Gastrocnemius medialis (tissue), 4 donors: ENCODE measurements at places on chromosomes 7 and 10. TPM values are rescaled to one million over a fixed set of nuclear protein-coding genes. Genes with fewer than 3 reads are reported as not detected.

DNA sequence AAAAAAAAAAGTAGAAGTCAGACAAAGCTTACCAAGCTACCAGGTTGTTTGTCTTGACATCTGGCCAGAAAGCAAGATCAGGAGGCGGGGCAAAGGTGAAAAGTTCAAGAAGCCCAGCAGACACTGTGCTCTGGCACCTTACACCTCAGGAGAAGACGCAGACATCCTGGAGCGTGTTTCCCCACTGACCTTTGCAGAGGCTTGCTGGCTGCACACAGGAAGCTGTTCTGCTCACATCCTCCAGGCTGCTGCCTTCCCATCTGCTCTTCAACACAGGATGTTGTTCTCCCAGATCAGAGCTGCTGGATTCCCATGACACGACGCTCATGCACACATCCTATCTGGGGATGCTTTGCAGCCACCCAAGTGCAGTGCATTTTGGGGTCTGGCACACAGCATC lies 174.4 kb upstream of the KIAA1217 start:
- no peak for DNase-seq

Gene PNLIPRP1
- not detected for total RNA-seq

Gene TRIM24
- 26.5 TPM for total RNA-seq

- DNase-seq = no peak
Observed at GRCh38 chr10:60456053-60456452, 66.4 kb upstream of the ANK3 start.

GRCh38 chr7:131300572-131301466 lies 26.9 kb upstream of the MKLN1 start:
- no peak for DNase-seq

Gene EBLN1
- total RNA-seq = not detected

Gene TCAF2
- total RNA-seq = 2.9 TPM

GRCh38 chr10:78179886-78180705 lies 146.4 kb downstream of the RPS24 start:
- no peak for DNase-seq

Gene BTBD16
- total RNA-seq = not detected

DNA sequence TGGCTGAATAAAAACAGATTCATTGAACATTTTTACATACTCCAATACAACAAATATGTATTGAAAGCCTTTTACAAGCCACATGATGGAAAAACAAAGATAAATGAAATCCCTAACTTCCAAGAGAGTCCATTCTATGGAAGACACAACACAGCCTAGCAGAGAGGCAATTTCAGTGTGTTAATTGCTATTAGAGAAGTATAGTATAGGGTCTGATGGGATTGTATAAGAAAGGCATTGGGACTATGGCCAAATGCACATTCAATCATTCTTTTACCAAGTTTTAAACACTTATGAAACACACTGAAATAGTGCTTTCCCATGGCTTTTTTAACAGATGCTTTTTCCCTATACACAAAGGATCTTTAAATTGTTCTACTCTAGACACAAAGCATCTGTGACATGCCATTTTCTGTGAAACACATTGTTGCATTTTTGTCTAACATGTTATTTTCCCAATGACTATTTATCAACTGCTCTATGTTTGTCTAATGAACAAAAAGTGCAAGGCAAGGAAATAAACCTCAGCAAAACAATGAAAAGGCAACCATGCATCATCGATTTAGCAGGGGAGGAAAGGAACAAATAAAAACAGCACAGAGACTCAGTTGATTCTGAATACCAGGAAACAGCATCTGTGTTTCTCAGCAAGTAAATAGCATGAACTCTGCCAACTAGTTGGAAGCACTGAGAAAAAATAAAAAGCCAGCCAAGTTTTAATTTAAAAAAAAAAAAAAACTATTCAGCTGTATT lies 42.4 kb upstream of the PHYHIPL start:
- DNase-seq = no peak

- no peak for DNase-seq
Observed at GRCh38 chr10:5364890-5365338, at the start of gene UCN3. UCN3 (plus strand) TSS chr10:5364966; CDS start chr10:5373721, 8,755 bp downstream.

- DNase-seq = no peak
Observed at GRCh38 chr10:131862548-131862947, 38.3 kb upstream of the PPP2R2D start.

Gene UPK3B
- 0.92 TPM for total RNA-seq

DNA sequence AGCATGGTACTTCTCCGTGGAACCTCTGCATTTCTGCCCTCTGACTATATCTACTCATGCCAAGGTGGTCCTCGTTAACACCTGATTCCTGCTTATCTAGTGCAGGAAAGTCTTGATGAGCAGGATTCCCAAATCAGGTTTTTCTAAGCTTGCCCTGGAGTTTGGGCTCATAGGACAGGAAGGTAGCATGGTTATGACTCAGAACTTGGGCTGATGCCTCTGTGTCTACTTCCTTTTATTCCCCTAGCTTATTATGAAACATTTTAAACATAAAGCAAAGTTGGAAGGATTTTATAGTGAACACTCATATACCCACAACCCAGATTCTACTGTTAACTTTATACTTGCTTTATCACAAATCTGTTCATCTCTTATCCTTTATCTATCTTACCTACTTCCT lies 5.6 kb downstream of the SUFU start:
- DNase-seq = no peak

DNA sequence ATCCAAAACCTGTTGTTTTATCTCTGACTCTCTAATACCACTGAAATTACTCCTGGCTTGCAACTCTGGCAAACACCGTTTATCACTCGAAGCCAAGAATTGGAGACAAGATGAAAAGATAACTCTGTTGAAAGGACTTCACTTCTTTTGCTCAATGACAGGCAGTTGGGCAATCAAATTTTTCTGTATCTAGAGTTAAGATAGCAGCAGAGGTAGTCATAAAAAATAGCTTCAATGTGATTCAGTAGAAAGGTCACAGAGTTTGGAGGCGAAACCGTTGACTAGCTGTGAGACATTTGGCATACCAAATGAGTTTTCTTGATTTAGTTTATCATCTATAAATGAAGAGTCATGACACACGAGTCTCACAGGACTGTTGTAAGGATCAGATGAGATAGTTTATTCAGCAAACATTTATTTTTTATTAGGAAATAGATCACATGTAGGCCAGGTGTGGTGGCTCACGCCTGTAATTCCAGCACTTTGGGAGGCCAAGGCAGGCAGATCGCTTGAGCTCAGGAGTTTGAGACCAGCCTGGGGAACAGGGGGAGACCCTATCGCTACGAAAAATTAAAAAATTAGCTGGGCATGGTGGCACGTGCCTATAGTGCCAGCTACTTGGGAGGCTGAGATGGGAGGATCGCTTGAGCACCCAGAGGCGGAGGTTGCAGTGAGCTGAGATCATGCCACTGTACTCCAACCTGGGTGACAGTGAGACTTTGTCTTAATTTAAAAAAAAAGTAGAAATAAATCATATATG lies 23.6 kb downstream of the AKR1B1 start:
- no peak for DNase-seq

DNA sequence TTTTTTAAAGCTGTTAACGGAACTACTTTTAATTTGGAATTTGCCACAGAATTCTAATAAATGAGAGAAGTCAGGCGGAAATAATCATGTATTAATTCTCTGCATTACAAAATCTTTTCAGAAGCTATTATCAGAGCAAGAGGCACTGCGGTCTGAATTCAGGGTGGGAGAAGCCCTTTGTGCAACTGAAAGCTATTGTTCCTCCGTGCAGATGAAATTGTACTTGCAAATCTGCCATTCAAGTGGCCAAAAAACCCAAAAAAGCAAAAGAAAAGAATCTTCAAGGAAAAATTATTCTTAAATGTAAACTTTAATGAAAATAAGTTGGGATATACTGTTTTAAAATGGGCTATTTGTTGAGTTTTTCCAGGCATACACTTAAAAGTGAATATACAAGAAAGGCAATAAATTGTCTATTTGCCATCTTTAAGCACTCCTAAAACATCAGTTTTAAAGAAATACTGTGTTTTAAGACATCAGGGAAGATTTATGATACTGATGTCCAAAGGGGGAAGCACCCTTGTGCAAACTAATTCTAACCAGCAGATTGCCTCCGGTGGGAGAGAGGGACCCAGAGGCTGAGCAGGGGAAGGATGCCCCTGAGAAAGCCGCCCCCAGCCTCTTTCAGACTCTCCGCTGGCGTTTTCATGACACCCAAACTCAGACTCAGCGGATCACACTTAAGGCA lies 351.2 kb downstream of the DNAJB6 start:
- DNase-seq = no peak

Gene IFRD1
- total RNA-seq = 70.8 TPM

DNA sequence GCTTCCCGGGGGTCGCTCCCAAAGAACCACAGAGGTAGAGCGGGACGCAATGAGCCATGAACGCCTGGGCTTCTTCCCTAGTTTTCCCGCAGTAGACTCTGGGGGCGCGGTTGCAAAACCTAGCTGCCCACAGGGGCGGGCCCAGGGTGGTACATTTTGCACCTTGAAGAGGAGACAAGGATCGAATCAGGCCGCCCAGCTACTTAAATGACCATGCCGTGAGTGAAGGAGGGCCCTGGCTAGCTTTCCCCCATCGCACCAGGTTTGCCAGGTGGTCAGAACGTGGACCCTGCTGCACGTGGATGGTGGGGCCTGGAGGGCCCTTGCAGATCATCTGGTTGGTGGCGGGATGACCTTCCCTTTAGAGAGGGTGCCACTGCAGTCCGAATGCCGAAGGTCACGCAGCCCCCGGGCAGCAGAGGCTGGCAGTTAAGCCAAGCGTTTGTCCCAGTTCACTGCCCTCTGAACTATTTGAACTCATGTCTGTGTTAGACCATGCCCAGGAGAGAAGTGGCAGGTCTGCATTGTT lies 604 bp upstream of the SHTN1 start:
- no peak for DNase-seq

- no peak for DNase-seq
Observed at GRCh38 chr7:151590071-151590849, 70.6 kb upstream of the RHEB start.

- peak; percentile 51 for DNase-seq
Observed at GRCh38 chr10:47092831-47093230, 181.6 kb downstream of the PTPN20 start.

- no peak for DNase-seq
Observed at GRCh38 chr10:60948851-60949250, 4.9 kb upstream of the RHOBTB1 start.

DNA sequence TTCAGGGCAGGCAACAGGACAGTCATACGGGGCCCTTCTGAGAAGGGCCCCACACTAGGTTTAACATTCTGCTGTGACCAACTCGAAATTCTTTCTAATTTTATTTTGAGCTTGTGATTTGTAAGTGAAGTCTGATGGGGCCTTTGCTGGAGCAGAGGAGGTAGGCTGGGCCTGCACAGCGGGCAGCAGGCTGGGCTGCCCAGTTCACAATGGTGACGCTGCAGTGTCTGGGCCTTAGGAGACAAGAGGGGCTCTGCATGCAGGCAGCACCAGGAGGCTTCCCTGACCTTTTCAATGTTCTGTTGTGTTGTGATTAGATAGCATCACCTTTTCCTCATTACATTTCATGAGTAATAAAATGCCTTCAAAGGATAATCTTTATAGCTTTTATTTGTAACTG lies 175.1 kb downstream of the CXCL12 start:
- DNase-seq = no peak

Gene AKR1E2
- 2.1 TPM for total RNA-seq

DNA sequence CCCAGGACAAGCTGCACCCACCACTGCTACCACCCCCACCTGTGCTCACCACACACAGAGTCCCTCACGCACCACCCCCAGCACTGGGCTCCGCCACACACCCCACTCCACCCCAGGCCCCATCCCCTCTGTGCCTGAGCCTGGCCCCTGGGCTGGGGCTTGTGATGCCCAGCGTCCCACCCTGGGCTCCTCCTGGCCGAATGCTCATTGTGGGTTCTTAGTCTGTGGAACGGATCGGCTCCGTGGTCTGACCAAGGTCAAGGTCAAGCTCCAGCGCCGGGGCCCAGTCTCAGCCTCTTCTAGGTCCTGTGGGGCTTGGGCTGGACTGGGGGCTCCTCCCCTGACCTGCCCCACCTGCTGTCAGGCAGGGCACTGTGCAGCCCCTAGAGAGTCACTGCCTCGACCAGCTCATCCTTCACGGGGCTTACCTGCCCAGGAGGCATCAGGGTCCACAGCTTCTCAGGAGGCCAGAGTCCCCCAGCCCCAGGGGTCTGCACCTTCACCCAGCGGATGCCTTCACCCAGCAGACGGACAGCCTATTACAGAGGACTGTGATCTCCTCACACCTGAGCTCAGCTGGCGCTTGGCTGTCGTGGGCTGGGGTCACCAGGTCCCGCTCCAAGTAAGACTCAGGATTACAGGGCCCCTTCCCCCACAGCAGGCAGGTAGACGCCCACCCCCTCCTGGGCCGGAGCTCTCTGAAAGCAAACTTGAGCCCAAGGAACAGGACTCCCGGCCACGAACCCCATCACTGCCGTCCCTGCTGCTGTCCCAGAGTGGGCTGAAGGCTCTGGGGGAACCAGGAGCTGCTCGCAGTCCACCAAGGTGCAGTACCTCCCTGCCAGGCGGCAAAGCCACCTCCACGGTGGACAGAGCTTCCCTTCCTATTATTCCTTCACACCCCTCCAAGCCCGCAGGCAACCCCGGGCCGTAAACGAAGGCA lies 15.3 kb upstream of the UTF1 start:
- no peak for DNase-seq

DNA sequence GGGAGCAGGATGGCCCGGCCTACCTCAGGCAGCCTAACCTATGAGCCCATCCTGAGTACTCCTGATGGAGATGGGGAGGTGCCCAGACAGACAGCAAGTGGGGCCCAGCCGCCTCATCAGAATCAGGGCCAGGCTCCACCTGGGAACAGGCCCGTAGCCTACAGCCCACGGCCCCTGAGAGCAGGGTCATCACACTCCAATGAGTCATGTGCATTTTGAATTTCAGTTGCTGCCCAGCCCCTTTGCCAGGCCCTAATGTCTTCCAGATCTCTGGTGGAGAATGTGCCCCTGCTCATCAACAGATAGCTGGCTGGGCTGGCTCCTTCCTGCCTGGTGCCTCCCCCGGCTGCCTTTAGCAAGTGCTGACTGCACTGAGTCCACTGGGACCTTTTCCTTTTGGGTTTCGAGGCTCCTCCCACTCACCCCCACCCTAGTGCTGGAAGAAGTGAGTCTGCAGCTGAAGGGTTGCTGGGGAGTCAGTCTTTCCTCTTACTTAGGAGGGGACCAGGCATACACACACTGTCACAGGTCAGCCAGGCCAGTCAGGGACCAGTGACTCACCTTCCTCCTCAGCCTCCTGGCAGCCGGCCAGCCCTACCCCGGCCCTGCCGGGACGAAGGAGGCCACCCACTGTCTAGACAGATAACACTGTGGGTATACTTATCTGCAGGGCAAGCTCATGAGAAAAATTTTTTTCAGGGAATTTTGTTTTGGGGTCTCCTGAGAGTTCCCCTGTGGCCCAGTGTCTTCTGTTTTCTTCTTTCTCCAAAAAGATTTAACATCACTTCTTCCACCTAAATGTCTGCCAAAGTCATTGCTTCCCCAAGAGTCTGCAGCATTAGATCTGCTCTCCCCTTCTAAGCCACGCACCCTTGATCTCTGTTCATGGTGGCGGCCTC lies 9.1 kb upstream of the ASIC3 start:
- peak; percentile 40 for DNase-seq

DNA sequence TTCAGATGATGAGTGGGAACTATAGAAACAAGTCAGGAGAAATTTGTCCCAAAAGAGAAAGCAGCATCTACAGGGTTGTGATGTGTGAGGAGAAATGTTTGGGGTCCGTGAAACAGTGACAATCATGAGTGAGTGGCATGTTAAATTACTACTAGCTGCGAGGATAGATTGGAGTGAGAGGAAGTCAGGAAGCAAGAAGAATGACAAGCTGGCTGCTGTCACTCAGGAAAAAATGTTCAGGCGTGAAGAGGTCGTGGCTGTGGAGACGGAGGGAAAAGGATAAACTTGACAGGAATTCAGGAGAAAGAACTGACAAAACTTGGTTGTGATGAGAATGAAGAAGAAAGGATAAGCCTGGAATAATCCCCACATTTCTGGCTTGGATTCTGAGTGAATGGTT lies 5.1 kb upstream of the ITPRID1 start:
- no peak for DNase-seq
